H1 (cell line): ENCODE measurements at places on chromosomes 11 and 22.

DNA sequence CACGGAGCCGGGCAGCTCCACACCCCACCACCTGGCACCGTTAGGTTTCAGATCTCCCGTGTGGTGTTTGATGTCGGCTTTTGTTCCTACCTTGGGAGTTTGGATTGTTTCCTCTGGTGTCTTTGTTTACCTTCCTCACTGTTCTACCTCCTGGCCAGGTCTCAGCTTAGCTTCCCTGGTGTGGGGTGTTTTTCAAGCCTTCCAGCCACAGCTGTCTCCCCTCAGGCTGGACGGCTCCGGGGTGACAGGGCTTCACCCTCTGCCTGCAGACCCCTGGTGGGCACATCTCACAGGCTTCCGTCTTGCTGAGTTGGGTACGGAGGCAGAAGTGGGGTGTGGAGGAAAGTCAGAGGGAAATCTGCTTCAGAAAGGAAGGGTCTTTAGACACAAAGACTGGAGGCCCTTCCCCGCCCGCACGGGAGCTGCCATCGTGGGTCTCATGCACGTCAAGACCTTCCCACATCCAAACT lies 59.6 kb upstream of the EMID1 start:
- no peak for DNase-seq
- no peak overlapping the region for H3K4me3 ChIP-seq
- H3K27me3 ChIP-seq: no peaks in the 10 kb centered on the region
- H3K4me1 ChIP-seq: peaks cover 19% of the 10 kb centered on the region
- H3K36me3 ChIP-seq: no peaks in the 10 kb centered on the region

DNA sequence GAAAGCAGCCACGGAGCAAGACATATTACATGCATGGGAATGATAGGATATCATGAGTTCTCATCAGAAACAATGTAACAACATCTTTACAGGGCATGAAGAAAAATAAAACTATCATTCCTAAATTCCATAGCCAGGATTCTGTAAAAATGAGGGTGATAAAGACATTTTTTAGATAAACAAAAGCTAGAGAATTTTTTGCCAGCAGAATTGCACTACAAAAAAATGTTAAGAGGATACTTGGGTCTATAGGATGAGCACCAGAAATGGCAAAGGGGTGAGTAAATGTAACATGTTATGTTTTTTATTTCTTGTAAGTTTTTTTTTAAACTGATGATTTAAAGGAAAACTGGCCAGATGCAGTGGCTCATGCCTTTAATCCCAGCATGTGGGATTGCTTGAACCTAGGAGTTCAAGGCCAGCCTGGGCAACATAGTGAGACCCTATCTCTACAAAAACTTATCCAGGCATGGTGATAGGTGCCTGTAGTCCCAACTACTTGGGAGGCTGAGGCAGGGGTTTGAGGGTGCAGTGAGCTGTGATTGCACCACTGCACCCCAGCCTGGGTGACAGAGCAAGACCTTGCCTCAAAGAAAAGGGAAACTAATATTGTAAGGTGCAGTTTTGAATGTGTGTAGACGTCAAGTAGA lies 33.2 kb downstream of the TBX1 start:
- H3K4me1 ChIP-seq: no peaks in the 10 kb centered on the region
- H3K27ac ChIP-seq: no peak overlapping the region
- no peak for DNase-seq
- H3K36me3 ChIP-seq: no peaks in the 10 kb centered on the region

DNA sequence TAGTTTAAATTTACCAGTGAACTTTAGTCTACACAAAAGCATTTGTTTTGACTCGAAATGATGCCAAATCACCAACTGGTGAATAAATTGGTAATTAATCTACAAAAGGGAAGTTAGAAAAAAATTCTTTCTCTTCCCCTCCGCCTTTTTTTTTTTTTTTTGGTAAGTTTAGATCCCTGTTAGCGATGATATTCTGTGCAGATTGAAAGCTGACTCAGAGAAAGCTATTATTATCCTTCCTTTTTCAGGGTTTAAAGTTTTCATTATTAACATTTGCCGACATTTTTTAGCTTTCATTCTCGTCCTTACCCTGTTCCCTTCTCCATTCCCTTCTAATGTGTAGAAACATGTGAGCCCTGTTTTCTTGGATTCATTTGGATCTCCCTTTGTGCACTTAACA lies 16.8 kb upstream of the NUP160 start:
- H3K27ac ChIP-seq: no peak overlapping the region
- H3K4me3 ChIP-seq: no peak overlapping the region
- no peaks in the 10 kb centered on the region for H3K27me3 ChIP-seq
- H3K4me1 ChIP-seq: no peaks in the 10 kb centered on the region
- DNase-seq: no peak

DNA sequence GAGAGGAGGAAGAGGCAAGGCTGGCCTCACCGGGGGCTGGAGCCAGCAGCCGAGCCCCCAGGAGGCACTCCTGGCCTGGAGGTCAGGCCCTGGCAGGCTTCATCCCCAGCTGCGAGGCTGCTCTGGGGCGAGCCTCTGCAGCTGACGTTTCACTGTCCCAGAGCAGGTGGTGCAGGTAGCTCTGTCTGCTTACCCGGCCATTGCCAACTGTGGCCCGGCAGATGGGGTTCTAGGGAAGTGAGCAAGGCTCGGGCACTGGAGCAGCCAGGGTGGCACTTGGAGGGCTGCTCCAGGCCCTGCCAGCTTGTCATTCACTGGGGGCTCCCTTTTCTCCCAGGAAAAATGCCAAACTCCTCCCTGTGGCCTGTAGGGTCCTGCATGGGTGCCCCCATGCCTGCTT lies 118.7 kb upstream of the ANO1 start:
- no peak overlapping the region for H3K27ac ChIP-seq
- H3K27me3 ChIP-seq: no peaks in the 10 kb centered on the region; the same call in 1 of the 2 replicates
- no peaks in the 10 kb centered on the region for H3K36me3 ChIP-seq

DNA sequence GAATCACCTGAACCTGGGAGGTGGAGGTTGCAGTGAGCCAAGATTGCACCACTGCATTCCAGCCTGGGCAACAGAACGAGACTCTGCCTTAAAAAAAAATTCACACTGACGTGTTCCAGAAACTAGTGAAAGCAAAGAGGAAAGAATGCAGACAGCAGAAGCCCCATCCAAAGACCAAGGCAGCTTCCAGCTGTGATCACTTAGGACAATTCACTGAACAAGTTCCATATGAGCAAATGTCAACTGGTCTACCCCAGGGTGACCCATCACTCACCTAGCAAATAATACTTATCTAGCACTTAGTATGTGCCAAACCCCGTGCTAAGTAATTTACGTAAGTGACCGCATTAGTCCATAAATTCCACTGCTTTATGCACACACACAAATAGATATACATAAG lies 138.9 kb downstream of the LARGE1 start:
- no peak for DNase-seq
- no peaks in the 10 kb centered on the region; the same call in none of the 2 replicates for H3K4me1 ChIP-seq
- H3K27me3 ChIP-seq: no peaks in the 10 kb centered on the region
- H3K27ac ChIP-seq: no peak overlapping the region

DNA sequence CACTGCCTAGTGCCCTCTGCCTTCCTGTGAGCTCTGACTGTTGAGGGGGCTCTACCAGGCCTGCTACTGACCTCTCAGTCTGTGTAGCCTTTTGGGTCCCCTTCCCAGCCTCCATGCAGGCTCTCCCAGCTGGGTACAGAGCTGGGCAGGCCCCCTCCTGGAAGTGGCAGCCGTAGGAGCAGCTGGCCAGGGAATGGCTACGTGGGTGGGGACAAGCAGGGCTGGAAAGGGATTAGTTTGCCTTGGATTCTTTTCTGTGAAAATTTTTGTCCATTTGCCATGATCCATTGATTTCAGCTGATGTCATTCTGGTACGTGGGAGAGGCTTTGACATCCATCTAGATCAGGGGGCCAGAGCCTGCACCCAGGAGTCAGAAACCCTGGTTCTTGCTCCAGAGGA lies 23.9 kb upstream of the NECTIN1 start:
- no peaks in the 10 kb centered on the region for H3K36me3 ChIP-seq
- DNase-seq: no peak
- H3K27ac ChIP-seq: no peak overlapping the region

GRCh38 chr11:128482512-128483191 lies 104.7 kb downstream of the ETS1 start:
- no peaks in the 10 kb centered on the region for H3K36me3 ChIP-seq
- no peak overlapping the region for H3K27ac ChIP-seq
- H3K4me1 ChIP-seq: no peaks in the 10 kb centered on the region
- H3K27me3 ChIP-seq: no peaks in the 10 kb centered on the region
- DNase-seq: no peak

GRCh38 chr11:94800414-94800813 lies 32.3 kb downstream of the AMOTL1 start:
- peaks cover 9% of the 10 kb centered on the region for H3K36me3 ChIP-seq
- H3K4me3 ChIP-seq: no peak overlapping the region
- H3K27ac ChIP-seq: no peak overlapping the region
- H3K27me3 ChIP-seq: no peaks in the 10 kb centered on the region
- H3K4me1 ChIP-seq: no peaks in the 10 kb centered on the region
